Prostate gland (tissue), 2 donors: ENCODE measurements at places on chromosomes 12 and 14. TPM values are rescaled to one million over a fixed set of nuclear protein-coding genes. Genes with fewer than 3 reads are reported as not detected.

DNA sequence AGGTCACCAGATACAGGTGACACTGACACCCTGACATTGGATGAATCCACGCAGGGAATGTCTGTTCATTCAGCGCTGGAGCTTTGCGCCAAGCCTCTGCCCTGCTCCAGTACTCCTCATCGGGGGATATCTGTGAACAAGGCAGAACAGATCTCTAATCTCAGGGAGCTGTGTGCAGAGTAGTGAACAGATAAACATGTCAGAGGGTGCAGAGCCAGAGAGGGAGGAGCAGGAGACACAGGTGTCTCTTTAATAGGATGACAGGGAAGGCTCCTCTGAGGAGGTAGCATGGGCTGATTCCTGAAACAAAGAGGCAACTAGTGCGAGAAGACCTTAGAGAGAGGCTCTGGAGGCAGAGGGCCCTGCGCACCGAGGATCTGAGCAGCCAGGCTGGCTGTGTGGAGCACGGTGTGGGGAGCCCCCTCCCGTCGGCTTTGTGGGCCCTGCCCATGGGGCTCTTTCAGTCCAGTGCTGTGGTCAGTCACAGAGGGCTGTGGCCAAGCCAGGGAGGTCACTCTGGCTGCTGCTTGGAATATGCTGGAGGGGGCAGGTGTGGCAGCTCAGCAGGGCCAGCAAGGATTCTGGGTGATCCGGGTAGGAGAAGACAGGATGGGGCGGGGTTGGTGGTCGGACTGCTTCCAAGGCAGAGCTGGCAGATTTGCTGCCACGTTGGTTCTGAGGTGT, 55.6 kb downstream of the TECPR2 start:
- no peak for DNase-seq

- DNase-seq: no peak
These were observed 14.3 kb downstream of the SERPINA10 start for GRCh38 chr14:94278731-94279130.

DNA sequence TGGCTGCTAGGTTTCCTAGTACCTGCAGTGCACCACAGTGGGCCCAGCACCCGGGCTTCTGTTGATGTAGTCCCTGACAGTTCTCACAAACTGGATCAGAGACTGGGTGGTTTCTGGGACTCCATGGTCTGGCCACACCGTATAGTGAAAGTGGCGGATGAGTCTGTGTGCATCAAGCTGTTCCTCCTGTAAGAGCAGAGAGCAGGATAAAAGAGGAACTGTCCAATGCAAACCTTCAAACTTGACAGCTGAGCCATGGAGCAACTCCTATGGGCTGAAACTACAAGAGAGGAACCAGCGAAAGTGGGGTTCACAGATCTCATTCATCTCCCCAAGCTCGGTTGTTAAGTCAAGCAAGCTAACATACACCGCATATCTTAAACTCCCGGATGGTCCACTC, 102.8 kb downstream of the PTPRB start:
- no peak for DNase-seq

GRCh38 chr14:60639674-60640073, 9.6 kb downstream of the SIX1 start:
- DNase-seq: no peak

The HVCN1 gene
- 5.4 TPM for total RNA-seq

DNA sequence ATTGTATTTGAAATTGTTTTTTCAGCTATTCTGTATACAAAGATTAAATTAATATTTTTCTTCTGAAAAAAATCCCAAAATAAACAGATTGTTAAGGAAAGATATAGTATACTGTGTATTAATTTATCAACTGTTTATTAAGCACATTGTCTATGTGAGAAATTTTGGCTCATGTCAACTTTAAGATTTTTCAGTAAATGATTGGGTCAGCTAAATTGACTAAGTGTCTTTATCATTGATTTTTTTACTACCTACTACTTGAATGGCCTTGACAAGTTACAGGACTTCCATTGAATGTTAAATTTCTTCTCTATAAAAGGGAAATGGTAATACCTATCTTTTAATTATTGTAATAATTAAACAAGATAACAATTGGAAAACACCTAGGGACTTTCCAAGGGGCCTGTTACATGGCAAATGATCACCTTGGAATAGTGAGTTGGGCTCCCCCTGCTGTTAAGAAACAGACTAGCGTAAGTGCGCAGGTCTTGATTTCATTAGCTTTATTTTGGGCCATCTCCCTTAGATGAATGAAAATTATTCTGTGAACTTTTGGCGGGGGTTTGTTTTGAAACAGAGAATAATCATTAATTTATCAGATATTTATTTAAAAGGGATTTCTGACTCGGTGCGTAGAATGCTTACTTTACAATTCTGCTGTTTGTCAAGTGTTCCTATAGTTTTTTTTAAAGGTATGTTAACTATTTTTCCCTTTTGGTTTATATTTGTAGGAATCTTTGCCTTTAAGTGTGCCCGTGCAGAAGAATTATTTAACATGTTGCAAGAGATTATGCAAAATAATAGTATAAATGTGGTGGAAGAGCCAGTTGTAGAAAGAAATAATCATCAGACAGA, 14.5 kb upstream of the CCT2 start:
- peak; percentile 49 for DNase-seq

The ACOT4 gene
- total RNA-seq: 1.9 TPM

The TMEM229B gene
- total RNA-seq: 5.7 TPM

- no peak for DNase-seq
These were observed 314.3 kb downstream of the TRHDE start for GRCh38 chr12:72586456-72586855.

The CDCA3 gene
- 1.7 TPM for total RNA-seq

DNA sequence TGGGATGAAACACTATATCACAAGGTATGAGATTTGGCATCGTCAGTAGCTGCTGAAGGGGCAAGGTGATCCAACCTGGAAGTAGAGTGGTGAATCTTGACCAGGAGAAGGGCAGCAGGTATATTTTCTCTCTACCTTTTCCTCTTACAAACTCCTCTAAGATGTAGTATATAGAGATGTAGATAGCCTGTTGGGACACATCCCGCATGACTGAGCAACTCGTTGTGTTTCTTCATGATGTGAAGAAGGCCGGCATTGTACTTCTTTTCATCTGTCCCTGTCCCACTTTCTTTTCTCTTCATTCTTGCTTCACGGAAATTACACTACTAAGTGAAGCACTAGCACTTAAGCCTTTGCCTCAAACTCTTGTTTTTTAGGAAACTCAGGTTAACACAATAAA, 7.3 kb upstream of the CFAP54 start:
- no peak for DNase-seq

DNA sequence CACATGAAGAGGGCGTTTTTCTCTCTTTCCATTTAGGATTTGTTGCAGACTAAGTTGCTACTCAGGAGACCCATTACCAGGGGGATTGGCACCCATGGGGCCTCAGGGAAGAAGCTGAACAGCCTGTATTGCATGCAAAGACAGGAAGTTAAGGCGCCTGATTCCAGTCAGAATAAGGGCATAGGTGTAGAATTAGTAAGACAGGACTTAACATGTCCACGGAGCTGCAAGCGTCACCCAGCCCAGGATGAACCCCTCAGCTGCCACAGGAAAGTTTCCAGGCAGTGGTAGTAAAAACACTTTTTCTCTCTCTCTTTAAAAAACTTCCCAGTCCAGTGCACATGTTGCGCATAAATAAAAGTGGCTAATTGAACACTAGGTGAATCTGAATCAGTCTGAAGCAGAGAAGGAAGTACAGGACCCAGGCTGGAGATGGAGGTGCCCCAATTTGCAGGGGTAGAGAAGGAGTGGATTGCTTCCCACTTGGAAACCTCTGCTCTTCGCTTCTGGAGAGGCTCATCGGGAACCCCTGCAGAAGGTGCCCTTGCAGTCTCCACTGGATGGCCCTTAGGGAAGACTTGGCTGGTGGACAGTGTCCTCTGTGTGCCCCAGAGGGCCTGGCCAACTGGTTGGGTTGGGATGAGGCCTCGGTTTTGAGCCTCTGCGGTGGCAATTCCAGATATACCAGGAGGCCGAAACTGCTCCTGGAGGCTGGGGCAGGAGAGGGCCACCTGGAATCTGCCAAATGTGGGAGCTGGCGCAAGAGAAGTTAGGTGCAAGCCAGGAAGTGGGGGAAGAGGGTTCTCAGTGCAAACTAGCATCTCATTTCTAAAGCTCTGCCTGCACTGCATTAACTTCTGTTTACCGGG, 10.7 kb upstream of the TBX3 start:
- DNase-seq: peak; percentile 59

- no peak for DNase-seq
These were observed 91.5 kb upstream of the ZFP36L1 start for GRCh38 chr14:68884031-68885030.

The DHH gene
- 114 TPM for total RNA-seq

The USP5 gene
- 58.3 TPM for total RNA-seq

GRCh38 chr14:92413379-92413778, 90.4 kb downstream of the SLC24A4 start:
- DNase-seq: no peak

GRCh38 chr14:64789696-64790095, 85.5 kb downstream of the PLEKHG3 start:
- DNase-seq: no peak

DNA sequence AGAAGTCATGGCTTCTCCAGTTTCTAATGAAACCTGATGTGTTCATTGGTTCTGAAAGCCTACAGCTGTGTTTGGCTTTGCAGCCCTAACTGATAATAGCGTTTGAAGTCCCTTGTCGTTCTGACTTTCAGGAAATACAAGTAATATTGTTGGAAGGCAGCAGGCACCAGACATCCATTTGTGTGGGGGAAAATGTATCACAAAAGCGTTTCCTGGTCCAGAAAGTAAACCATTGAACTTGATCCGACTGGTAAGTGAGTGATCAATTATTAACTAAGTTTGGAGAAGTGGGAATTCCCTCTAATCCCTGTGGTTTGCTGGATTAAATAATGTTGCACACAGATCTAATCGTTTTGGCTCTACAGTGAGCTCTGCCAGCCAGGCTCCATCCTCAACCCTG, 77.3 kb upstream of the LTA4H start:
- DNase-seq: no peak

The ZNF705A gene
- total RNA-seq: not detected

The TAS2R50 gene
- total RNA-seq: not detected

DNA sequence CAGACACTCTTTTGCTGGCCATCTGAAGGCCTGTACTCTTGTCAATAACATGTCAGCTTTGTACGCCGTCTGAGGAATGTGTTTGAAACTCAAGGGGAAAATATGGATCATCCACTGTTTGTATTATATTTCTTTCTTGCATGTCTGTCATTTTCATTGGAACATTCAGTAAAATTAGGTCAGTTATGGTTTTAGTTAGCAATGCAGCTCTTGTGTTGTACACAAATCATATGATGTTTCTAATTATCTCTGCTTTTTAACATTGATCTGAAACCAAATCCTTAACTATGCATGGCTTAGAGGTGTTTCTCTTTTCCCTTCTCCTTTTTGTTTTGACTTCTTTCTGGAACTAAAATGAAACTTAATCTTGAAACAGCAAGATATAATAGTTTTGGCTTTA, 333.6 kb upstream of the PRICKLE1 start:
- no peak for DNase-seq

- peak; percentile 63 for DNase-seq
These were observed 191.4 kb downstream of the TTC7B start for GRCh38 chr14:90624732-90625400.

DNA sequence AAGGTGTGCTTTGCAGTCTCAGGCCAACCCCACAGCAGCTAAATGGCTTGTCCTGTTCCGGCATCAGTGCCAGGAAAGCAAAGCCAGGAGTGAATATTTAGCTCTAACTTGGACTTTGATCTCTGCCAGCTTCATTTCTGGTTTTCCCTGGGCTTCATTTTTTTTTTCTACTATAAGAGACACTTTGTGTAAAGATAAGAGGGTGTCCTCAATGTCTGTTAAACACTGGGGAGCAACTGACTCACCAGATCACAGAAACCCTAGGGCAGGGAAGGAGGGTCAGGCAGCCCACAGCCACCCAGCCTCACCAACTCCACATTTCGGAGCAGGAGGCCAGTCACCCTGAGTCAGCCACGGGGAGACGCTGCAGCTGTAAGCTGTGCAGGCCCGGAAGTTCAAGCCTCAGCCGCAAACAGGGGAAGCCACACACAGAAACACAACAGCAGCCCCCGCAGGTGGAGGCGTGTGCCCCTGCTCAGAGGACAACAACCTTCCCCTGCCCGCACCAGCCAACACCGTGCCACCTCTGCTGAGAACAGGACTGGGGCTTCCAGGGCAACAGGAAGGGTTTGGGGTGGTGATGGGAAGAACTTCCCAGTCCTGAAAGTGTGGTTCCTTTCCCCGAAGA, 6.3 kb downstream of the TNFRSF1A start:
- peak; percentile 71 for DNase-seq

DNA sequence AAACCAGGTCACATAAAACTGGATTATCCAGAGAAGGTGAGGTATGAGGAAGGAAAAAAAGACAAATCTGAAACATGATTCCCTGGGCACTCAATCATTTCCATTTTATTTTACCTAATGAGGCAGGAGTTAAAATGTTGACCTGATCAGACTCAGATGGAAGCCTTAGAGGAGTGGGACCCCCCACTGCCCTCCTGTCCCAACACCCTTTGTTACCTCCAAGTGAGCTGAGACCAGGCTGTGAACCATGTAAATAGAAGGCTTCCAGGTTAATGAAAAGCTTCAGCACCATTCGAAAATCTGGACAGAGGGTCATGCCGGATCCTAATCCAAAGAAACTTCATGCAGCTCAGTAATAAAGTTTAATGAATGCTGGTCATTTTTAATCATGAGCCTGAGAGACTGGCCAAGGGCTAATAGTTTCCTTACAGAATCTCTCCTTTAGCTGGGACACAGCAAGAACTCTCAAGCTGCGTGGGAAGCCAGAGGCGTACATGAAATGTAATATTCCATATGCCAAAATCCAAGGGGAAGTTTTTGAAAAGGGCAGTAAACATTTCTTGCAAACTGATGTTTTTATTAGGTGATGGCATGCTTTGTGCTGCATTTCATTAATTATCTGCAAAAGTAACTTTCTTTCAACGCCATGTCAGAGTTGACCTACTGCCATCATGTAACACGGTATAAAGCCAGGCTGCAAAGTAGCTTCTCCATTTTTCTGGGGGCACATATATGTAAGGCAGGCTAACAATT, 183.0 kb downstream of the PAX9 start:
- no peak for DNase-seq

DNA sequence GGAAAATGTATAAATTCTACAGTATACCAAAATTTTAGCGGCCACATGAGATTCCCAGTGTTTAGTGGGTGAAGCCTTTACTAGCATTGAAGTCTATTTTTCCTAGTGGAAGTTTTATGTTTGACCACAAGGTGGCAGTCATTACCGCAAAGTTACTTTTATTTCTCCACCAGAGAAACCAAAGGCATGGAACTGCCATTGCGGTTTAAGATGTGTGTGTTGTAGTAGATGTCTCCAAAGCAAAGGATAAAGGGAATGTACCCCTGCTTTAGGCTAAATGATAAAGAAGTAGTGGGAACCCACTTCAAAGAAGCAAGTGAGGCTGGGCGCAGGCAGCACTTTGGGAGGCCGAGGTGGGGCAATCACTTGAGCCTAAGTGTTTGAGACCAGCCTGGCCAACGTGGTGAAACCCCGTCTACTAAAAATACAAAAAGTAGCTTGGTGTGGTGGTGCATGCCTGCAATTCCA, 140.5 kb downstream of the PRKCH start:
- DNase-seq: peak; percentile 71

GRCh38 chr14:22537436-22538310, 51.4 kb downstream of the DAD1 start:
- DNase-seq: no peak

The EPYC gene
- total RNA-seq: not detected

The KRT6C gene
- total RNA-seq: not detected
